ENCODE measurements at places on chromosomes 2 and 18.

- DNase-seq, result no peak
Observed at GRCh38 chr2:9191041-9191481, 15.6 kb upstream of the ASAP2 start.

- DNase-seq, result no peak
Observed at GRCh38 chr18:36484591-36484990, 187.1 kb downstream of the FHOD3 start.

DNA sequence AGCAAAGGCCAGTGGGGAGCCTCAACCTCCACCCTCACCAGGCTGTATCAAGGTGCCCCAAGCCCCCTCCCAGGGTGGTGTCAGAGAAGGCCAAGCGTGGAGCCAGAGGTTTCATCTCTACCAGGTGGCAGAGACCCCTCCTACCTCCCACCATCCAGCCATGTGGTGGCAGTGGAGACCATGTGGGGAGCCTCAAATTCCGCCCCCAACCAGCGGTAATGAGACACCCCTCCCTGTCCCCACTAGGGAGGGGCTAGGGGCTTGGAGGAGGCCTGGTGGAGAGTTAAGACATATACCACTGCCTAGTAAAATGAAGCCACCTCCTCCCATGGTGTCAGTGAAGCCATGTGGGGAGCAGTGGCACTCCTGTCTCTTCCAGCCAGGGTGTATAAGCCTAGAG, 24.4 kb upstream of the YPEL5 start:
- DNase-seq, result no peak

DNA sequence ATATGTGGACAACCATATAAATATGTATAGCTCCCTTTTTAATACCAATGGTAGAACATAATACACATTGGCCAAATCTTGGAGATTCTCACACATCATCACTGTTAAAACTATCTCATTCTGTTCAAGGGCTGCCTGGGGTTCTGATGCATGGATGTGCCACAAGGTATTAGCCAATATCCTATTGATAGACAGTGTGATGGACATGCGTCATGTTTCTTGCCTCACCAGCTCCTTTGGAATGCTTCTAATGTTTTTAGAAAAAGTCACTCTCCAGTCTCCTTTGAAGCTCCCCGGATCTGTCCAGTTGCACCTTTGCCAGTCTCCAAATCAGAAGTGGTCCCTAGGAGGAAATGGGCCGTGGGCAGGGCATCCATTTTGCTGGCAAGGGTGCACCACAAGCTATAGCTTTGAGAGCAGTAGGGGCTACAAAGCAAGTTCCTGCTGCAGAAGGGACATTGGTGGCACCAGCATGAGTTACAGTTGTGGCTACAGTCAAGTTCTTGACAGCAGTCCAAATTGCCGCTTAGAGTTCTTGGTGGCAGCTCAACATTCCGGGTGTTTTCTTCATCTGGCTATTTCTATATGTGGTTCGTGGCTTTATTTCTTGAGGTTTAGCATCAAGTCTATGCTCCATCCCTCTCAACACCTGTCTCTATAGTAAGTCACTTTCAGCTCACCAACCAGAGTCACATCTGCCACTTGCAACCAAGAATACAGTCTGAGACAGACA, 25.1 kb upstream of the ATRAID start:
- DNase-seq, result no peak

GRCh38 chr2:8416001-8416571, 265.8 kb upstream of the ID2 start:
- no peak for DNase-seq

DNA sequence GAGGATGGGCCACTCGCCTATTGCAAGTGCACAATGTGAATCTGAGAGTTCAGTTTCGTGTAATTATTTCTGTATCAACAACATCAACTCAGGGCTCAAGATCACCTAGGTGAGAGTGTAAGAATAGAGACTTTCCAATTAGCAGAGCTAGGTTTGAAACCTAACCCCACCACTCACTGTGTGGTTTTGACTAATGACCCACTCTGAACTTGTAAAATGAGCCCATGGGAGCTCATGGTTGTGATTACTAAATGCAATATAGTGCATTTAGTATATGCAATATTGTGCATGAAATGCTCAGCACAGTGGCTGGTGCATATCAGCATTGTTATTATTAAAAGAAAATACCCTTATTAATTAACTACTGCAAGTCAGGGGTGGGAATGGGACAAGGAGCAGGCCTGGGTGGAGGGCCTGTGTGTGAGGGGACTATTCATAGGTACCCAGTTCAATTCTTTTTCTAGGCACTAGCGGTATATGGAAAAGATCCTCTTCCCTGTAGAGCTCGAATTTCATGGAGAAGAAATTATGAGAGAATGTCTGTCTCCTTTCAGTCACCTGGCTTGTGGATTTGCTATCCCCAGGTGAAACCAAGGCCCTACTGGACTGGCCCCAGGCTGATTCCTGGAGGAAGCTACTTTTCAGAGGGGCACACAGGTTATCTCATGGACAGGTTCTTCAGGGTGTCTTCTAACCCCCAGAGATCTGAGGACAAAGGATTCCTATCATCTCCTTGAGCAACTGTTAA, 169.5 kb downstream of the GFPT1 start:
- no peak for DNase-seq

- no peak for DNase-seq
Observed at GRCh38 chr2:127942002-127942401, 56.2 kb upstream of the AMMECR1L start.

- DNase-seq, result no peak
Observed at GRCh38 chr2:103991591-103991990, 862.3 kb upstream of the POU3F3 start.

GRCh38 chr2:191245869-191246531, 796 bp downstream of the MYO1B start:
- DNase-seq, result peak; percentile 0

DNA sequence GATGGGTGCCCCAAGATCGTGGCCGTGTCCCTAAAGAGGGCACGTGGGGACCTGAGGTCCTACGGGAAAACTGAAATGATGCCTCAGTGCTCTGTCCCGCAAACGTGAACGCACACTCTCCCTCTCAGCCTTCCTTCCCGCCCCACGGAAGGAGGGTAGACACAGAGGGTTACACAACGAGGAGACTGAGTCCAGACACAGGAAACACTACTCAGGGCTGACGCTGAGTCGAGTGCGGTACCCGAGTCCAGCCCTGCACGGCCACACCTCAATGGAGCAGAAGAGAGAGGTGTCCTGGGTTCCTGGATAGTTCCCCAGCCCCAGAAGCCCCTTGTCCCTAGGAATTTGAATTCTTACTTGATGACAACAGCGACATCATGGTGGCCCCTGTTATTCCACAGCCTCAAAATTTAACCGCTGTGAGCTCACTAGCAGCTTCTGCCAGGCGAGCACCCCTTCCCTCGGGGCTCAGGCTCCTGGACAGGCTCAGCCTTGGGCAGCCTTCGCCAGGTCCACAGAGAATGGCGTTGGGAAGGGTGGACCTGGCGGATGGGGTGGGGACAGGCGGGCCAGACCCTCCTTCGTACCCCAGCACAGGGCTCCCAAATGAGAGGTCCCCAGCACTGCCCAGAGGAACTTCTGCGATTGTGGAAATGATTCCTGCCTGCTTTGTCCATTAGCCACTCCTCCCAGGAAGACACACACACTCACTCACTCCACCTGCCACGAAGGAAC, 980 bp upstream of the RNPEPL1 start:
- no peak for DNase-seq

GRCh38 chr18:59918320-59918755, 18.5 kb downstream of the PMAIP1 start:
- no peak for DNase-seq

GRCh38 chr2:219405451-219405850, 12.7 kb upstream of the DES start:
- DNase-seq, result no peak

GRCh38 chr18:69820538-69820937, 127.1 kb downstream of the CD226 start:
- DNase-seq, result no peak

DNA sequence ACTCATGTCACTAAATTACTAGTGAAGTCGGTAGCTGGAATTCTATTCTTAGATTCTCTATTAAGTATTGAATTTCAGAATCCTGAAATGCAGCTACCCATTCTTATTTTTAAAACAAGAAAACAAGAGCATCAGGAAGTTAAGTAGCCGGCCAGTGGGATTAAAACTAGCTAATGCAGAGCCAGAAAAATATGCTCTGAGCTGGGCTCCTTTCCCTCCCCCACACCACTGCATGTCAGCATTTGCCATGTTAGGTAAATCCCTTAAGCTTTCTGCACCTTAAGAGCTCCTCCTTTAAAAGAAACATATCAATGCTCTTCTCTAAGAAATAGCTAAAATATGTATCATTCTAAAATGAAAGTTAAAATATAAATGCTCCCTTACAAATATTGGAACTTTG, 72.2 kb upstream of the MFF start:
- DNase-seq, result no peak
